ENCODE measurements at places on chromosomes 13 and 19.

- no peak for DNase-seq
Observed at GRCh38 chr19:47270408-47270807, 4.3 kb upstream of the INAFM1 start.

- DNase-seq, result no peak
Observed at GRCh38 chr19:51740356-51740755, 11.3 kb downstream of the FPR1 start.

- DNase-seq, result no peak
Observed at GRCh38 chr13:45040622-45041021, 51.3 kb downstream of the GPALPP1 start.

GRCh38 chr19:3233831-3234230 is 9.4 kb downstream of the CELF5 start:
- DNase-seq, result no peak

Data from stimulated activated CD8-positive, alpha-beta memory T cell treated with anti-CD3 and anti-CD28 coated beads, Interleukin-2, amount 100 ng/mL, for 48 hours (primary cell).